ENCODE measurements at places on chromosomes 11 and 22. TPM values are rescaled to one million over a fixed set of nuclear protein-coding genes. Genes with fewer than 3 reads are reported as not detected.

The SERPIND1 gene
- total RNA-seq = not detected

The PHETA2 gene
- 6.3 TPM for total RNA-seq

The TPBGL gene
- not detected for total RNA-seq

The SUSD2 gene
- total RNA-seq = 0.16 TPM

The FAM181B gene
- total RNA-seq = 1.2 TPM

The TBX1 gene
- total RNA-seq = 22.6 TPM

The POU2AF3 gene
- not detected for total RNA-seq

The CD3D gene
- not detected for total RNA-seq

The KCNE3 gene
- not detected for total RNA-seq

The OSM gene
- total RNA-seq = not detected

The TSGA10IP gene
- not detected for total RNA-seq

The OR4D9 gene
- total RNA-seq = not detected

The ANO1 gene
- total RNA-seq = 27.2 TPM

The SCGB1C1 gene
- not detected for total RNA-seq

The CCDC87 gene
- under 0.01 TPM for total RNA-seq

The HBG2 gene
- total RNA-seq = not detected

The REXO2 gene
- 223 TPM for total RNA-seq

The SLC5A4 gene
- total RNA-seq = not detected

The SCUBE2 gene
- total RNA-seq = 1.3 TPM

The C11orf16 gene
- not detected for total RNA-seq

The ACO2 gene
- total RNA-seq = 93.8 TPM

The NDUFA6 gene
- total RNA-seq = 54.7 TPM

The TTLL12 gene
- total RNA-seq = 144 TPM

The FAM111B gene
- 2.3 TPM for total RNA-seq

The CFAP300 gene
- 5.9 TPM for total RNA-seq

The EXPH5 gene
- total RNA-seq = 5.4 TPM

The ANO3 gene
- total RNA-seq = not detected

The TP53I11 gene
- total RNA-seq = 48.4 TPM

The PGM2L1 gene
- total RNA-seq = 1.7 TPM

The ST14 gene
- 85.2 TPM for total RNA-seq

The OR6A2 gene
- not detected for total RNA-seq

The BTBD10 gene
- 49.7 TPM for total RNA-seq

The CLTCL1 gene
- 10.4 TPM for total RNA-seq

The CDC42EP2 gene
- 27.5 TPM for total RNA-seq

The LMO1 gene
- not detected for total RNA-seq

The AGBL2 gene
- 0.16 TPM for total RNA-seq

The RAB38 gene
- total RNA-seq = 151 TPM

The IFITM10 gene
- total RNA-seq = not detected

The IL10RA gene
- not detected for total RNA-seq

The SLC6A5 gene
- not detected for total RNA-seq

All from hair follicular keratinocyte (primary cell).